ENCODE measurements at places on chromosomes 6 and 20.

- no peak for DNase-seq
Observed at GRCh38 chr6:44735630-44735963, 348.1 kb downstream of the CDC5L start.

- no peak for DNase-seq
Observed at GRCh38 chr20:48717095-48717672, 110.6 kb downstream of the PREX1 start.

GRCh38 chr20:12207875-12208274 lies 290.2 kb downstream of the BTBD3 start:
- no peak for DNase-seq

- no peak for DNase-seq
Observed at GRCh38 chr6:66538551-66539135, 831.6 kb upstream of the EYS start.

GRCh38 chr6:285030-285771 lies 7.1 kb upstream of the DUSP22 start:
- no peak for DNase-seq

GRCh38 chr6:166005944-166006899 lies 161.4 kb downstream of the TBXT start:
- no peak for DNase-seq

GRCh38 chr6:65259059-65259458 lies 448.0 kb downstream of the EYS start:
- no peak for DNase-seq

DNA sequence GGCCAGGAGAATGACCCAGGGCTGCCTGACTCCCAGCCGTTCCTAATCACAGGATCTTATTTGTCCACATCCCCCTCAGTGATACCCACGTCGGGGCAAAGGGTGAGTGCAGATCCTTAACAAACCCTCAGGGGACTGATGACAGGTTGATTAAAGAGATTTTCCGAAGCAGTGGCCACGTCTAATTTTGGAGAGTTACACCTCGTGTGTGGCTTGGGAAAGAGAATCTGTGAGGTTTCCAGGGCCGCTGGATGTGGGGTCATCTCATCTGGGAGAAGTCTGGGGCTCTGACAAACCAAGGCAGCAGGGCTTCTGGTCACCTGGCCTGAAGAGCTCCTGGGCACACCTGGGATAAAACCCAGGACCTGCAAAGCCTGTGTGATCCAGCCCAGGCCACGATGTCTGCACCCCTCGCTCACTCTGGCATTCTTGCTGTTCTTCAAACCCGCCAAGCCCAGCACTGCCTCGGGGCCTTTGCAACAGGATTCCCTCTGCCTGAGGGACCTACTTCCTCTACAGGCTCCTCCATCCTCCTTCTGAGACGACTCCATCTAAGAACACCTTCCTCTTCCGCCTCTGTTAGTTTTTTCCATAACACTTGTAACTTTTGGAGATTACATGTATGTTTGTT lies 4.7 kb downstream of the JPH2 start:
- DNase-seq, result no peak

DNA sequence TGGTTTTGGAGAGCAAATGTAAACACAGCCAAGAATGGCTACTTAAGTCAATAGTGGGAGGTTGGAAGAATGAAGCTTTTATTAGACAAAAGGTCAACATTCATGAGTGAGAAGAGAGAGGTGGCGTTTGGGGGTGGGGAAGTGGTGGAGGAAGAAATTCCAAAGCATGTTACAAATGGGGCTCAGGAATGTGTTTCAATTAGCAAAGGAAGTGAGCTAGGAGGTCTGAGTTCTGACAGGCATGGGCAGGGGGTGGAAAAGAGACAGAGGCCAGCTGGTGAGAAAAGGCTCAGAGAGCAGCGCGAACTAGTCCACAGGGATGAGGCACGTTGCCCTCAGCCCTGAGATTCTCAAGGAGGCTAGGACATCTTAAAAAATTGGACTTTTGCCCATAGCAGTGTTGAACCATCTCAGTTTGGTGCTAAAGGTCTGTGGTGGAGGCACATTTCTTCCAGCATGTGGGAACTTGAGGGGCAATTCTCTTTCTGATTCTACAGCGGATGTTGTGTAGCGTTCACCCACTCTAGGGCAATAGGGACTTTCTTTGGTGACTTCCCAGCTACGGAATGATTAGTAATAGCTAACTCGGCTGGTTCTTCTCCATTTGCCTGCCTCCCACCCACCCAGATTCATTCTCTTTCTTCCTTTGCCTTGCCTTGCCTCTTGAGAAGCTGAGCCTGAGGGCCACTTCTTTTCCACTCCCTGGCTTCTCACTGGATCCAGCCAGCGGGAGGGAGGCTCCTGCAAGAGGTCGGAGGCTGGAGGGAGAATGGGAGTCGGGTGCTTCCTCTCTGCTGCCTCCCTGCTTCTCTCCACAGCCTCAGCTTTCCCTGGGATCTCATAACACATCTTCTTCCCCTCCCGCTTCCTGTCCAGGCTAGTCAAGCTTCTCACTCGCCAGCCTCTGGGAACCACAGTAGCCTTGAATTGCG lies 45.1 kb upstream of the NEDD9 start:
- no peak for DNase-seq

DNA sequence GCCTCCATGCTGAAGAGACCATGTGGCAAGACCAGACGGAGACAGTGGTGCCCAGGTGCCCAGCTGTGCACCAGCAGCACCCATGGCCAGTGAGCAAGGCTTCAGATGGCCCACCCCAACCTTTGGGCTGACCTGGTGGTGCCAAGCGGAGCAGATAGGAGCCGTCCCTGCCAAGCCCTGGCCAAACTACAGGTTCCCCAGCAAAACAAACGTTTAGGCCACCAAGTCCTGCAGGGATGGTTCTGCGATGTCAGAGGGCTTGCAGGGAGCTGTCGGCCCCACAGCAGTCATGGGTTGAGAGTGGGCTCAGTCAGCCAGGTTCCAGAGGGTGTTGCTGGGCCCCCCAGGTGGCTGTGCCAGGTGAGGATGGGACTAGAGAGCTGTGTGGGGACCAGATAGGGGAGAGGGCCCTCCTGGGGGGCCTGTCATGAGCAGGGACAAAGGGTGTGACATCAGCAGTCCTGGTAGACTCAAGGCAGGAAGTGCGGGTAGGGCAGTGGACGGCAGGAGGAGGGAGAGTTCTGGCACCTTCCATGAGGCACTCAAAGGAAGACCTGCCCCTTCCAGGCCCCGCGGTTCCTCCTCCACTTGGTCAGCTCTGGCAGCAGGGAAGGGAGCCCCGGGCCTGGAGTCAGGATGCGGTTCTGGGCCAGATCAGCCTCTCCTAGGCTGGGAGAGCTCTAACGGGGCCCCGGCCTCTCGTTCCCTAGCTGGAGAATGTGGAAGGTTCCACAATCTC lies 342.4 kb downstream of the ZFAND3 start:
- no peak for DNase-seq

DNA sequence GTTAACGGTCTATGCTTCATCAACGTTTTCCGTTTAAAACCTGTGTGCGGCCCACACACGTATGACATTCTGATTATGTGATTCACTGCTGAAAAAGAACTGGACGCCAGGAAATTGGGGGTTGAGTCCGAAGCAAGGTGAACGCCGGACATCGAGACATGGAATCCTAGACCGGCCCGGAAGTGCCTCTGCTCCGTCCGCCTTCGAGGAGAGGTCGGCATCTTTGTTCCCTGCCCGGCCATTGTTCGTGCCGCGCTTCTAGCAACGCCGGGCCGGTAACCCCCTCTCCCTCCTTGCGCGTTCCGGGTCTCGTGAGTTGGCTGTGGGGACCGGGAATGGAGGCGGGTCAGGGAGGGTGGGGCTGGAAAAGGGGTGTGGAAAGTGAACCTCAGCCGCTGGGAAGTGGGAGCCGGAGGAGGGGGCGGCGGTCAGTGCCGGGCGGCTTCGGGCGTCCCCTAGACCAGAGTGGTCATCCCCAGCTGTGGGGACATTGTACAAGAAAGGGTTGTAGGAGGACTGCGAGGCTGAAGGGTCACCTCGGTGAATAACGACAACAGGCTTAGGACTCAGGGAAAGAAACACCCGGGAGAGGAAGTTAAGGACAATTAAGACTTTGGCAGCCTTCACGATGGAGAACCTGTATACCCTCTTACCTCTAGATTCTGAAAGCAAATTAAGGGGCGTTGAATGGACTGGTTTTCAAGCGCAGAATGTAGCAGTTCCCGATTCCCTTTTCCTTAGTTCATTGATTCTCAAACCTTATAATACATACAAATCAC lies at the start of gene ZSCAN9:
Gene ZSCAN9, plus strand, starts transcription at position 220 of the 779 bp plus-strand sequence. CDS start 1,810 bp downstream, outside the sequence.
- no peak for DNase-seq

GRCh38 chr20:44187054-44187771 lies at the start of gene JPH2:
TSS of gene JPH2 (minus strand) at chr20:44187188. CDS start at chr20:44186705, 483 bp downstream.
- DNase-seq, result no peak

DNA sequence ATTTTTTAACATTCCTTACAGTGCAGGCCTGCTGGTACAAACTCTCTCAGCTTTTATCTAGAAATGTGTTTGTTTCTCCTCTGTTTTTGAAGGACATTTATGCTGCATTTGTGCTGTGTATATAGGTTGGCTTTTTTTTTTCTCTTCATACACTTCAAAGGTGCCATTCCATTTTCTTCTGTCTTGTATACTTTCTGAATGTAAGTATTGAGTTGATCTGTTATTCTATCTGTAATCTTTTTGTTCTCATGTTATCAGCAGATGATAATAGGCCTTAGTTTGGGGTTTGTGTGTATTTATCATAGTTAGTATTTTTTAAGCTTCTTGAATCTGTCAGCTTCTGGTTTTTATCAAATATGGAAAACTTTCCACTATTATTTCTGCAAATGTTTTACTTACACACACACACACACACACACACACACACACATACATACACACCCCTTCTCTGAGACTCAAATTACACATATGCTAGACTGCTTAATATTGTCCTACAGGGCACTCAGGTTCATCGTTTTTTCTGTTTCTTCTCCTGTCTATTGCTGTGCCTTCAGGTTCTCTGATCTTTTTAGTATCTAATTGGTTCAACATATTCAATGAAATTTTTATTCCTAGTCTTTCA lies 74.6 kb downstream of the RPP40 start:
- no peak for DNase-seq

DNA sequence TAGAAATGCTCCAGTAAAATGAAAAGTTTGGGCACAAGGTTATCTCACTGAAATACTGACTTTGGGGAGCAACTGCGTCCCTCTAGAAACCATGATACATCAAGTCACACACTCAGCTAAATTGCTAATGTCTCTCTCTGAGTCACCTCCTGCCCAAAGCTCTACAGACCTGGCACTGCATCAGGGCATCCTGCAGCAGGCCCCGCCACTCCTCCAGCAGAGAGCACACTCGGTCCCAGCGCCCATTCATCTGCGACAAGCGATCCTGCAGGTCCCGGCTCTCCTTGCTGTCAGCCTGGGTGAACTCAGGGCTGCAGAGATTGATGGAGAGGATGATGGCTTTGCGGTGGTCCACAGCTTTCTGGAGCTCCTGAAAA lies 329.0 kb downstream of the ESR1 start:
- no peak for DNase-seq

- DNase-seq, result no peak
Observed at GRCh38 chr20:58574469-58574868, 59.3 kb upstream of the APCDD1L start.

DNA sequence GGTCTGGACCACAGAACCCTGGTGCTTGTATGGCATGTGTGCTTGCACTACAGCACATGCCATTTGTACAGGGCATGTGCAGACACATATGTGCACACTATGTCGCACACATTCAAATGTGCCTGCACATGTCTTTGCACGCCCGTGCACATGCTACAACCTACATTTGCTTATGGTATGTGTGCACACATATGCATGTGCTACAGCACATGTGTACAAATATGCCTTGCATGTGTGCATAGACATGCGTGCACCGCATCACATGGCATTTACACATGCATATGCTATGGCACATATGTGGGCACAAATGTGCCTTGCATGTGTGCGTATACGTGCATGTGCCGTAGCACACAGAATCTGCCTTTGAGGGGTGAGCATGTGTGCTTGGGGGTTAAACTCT lies 90.5 kb downstream of the DHX35 start:
- DNase-seq, result no peak
